Fibroblast of villous mesenchyme (primary cell): ENCODE measurements at places on chromosomes 2 and 18. TPM values are rescaled to one million over a fixed set of nuclear protein-coding genes. Genes with fewer than 3 reads are reported as not detected.
A peak's percentile ranks its signal among the peaks of the same experiment; 100 is the strongest.

The GPR39 gene
- total RNA-seq: 3.2 and 5.6 TPM in 2 replicates

The DDX18 gene
- 43.5 and 61.7 TPM in 2 replicates for total RNA-seq

The KCNK3 gene
- under 0.01 TPM in 2 replicates for total RNA-seq

The TTC32 gene
- total RNA-seq: 8.1 and 9.9 TPM in 2 replicates

The FEV gene
- not detected in 2 replicates for total RNA-seq

The CACNB4 gene
- 0.32 and 0.43 TPM in 2 replicates for total RNA-seq

The ACOXL gene
- total RNA-seq: not detected in 2 replicates

DNA sequence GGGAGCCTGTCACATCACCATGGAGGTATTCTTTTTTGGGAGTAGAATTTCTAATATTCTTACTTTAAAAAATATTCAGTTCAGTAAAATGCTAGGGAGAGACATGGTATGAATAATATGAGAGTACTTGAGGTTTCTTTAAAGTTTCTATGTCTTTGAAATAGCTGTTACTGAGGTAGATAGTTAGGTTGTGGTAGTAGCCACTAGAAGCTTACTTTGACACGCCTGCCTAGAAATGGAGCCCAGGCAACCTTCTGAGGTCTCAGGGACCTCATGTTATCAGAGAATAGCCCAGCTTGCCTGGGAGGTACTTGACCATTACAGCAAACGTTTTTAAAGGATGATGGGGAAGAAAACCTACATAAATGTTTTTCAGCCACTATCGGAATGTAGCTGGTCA is 131.2 kb downstream of the AGPS start:
- DNase-seq: no peak

- no peak for DNase-seq
These were observed 19.0 kb upstream of the FAM178B start for GRCh38 chr2:97005353-97005752.

DNA sequence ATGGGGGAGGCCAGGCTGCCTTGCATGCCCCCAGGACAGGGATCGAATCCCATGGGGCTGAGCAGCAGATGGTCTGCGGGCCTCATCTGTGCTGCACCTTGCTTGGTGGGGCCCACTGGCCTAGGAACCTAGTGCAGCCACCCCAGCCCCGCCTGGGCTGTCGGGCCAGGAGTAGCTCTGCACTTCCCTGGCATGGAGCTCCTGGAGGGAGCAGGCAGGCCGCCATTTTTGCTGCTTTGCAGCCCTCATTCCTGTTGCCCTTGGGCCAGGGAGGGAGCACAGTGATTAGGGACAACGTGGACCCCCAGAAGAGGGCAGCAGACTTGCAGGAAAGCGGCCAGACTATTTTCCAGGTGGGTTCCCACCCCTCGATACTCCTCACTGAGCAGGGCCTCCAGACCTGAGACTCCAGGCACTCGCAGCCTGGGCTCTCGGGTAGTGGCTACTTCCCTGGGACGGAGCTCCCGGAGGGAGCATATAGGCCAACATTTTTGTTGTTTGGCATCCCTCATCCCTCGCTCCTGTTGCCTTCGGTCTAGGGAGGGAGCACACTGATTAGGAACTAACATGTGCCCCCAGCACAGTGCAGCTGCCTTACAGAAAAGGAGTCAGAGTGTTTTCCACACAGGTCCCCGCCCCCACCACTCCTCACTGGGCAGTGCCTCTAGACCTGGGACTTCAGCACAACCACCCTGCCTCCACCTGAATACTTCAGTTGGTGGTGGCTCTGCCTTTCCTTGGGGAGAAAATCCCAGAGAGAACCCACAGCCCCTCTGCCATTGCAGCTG is 99.5 kb downstream of the MAIP1 start:
- DNase-seq: no peak

DNA sequence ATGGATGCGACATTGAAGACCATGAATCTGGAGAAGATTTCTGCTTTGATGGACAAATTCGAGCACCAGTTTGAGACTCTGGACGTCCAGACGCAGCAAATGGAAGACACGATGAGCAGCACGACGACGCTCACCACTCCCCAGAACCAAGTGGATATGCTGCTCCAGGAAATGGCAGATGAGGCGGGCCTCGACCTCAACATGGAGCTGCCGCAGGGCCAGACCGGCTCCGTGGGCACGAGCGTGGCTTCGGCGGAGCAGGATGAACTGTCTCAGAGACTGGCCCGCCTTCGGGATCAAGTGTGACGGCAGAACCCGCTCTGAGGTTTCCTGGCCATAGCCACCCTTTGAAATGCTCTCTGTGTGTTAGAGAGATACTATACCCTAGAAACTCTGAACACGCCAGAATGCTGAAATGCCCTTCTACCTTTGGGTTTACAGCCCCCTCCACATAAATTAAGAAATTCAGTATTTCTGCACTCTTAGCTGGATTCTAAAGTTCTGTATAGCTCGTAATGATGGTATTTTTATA is 659 bp downstream of the CHMP1B start:
- DNase-seq: peak; percentile 54

DNA sequence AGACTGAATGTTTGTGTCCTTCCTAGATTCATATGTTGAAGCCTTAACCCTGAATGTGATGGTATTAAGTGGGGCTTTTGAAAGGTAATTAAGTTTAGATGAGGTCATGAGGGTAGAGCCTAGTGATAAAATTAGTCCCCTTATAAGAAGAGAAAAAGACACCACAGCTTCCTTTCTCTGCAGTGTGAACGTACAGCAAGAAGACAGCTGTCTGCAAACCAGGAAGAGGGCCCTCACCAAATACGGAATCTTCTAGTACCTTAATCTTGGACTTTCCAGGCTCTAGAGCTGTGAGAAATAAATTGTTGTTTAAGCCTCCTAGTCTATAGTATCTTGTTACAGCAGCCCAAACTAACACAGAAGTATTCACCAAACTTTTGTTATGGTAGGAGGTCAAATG is 57.1 kb upstream of the CYTIP start:
- no peak for DNase-seq

DNA sequence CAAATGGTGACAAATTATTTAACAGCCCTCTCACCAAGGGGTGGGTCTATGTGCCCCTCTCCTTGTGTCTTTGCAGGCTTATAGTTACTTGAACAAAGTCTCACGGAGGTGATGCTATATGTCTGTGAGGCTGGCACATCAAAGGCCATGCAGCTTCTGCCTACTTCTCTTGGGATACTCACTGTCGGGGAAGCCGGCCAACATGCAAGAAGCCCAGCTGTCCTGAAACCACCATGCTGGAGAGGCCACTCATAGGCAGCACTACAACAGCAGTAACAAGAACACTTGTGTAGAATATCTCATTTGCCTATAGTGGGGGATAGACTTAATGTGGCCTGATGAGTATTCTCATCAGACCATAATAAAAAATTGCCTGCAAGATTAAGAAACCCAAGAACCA is 233.7 kb upstream of the NCKAP5 start:
- DNase-seq: no peak

DNA sequence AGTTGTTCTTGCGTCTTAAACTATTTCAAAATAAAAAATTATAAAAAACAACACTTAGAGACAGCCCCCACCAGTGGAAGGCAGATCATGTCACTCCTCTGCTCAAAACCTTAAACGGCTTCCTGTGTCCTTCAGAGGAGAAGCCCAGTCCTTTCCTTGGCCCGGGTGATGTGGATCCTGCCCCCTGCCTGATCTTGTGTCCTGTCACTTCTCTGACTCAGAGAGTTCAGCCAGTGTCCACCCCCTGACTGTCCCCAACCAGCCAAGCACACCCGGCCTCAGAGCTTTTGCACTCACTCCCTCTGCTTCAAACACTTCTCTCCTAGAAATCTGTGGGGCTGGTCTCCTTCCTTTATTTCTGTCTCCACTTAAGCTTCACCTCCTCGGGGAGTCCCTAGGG is 35.4 kb downstream of the TOGARAM2 start:
- peak; percentile 15 for DNase-seq

GRCh38 chr2:3535794-3536681 is 16.7 kb upstream of the ADI1 start:
- DNase-seq: peak; percentile 98

GRCh38 chr2:225399504-225399903 is at the start of gene NYAP2:
NYAP2 (plus strand) TSS chr2:225399710; CDS start chr2:225408881, 9,171 bp downstream.
- DNase-seq: no peak

GRCh38 chr2:10124538-10125045 is 2.1 kb downstream of the RRM2 start:
- peak; percentile 85 for DNase-seq

DNA sequence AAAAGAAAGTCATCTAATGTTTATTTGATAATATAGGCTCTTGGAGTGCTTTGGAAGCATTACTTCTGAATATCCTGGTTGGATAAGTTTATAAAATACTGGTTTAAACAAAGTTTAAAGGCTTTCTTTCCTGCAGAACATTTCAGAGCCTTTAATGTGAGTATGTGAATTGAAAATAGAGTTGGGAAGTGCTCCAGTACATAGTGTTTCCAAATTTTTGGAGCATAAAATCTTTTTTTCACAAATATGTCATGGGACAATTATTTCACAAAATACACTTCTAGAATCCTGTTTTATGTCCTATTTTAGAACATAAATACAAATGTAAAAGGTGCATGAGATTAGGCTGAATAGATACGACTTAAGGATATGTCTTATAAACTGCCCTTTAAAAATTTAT is 158.9 kb upstream of the HNRNPA3 start:
- no peak for DNase-seq

- DNase-seq: peak; percentile 91
These were observed 28.3 kb downstream of the CREB1 start for GRCh38 chr2:207558079-207558491.

DNA sequence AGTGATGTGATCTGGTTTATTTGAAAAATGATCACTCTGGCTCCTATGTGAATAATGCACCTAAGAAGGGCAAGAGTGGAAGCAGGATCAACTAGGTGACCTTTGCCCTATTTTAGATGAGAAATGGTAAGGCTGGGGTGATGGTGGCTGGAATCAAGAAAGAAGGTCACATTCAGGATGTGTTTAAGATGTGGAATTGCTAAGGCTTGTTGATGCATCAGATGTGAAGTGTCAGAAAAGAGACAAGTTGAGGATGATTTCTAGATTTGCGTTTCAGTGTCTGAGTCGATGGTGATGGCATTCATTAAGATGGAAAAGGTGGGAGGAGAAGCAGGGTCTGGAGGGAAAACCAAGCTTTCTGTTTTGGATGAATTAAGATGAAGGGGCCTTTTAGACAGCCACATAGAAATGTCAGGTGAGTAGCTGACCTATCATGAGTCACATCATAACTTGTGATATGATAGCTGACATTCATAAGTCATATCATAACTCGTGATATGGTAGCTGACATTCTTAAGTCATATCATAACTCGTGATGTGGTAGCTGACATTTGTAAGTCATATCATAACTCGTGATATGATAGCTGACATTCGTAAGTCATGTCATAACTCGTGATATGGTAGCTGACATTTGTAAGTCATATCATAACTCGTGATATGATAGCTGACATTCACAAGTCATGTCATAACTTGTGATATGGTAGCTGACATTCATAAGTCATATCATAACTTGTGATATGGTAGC is 101.2 kb upstream of the SEC11C start:
- no peak for DNase-seq

- DNase-seq: no peak
These were observed 59.9 kb downstream of the NAT8 start for GRCh38 chr2:73582364-73582763.

GRCh38 chr18:80181642-80182461 is 65.5 kb downstream of the PARD6G start:
- no peak for DNase-seq

GRCh38 chr2:202311823-202312388 is 46.3 kb downstream of the NOP58 start:
- no peak for DNase-seq

- DNase-seq: no peak
These were observed 19.5 kb upstream of the RPRM start for GRCh38 chr2:153497938-153498629.

DNA sequence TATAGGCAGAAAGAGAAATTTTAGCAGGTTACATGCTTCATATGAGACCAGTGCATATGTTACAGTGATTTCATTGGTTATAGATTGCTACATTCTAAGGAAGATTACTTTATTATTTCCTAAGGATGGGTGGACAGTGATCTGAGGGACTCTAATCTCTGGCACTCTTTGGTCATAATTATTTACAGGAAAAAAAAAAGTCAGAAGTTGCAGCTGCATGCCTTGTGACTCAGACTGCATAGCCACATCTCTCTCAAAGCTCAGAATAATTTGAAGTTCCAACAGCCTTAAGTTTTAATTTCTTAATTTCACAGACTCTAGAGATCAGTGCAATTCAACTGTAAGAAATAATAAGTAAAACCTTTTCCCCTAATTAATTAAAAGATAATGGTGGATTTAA is 27.1 kb upstream of the BARD1 start:
- DNase-seq: no peak

DNA sequence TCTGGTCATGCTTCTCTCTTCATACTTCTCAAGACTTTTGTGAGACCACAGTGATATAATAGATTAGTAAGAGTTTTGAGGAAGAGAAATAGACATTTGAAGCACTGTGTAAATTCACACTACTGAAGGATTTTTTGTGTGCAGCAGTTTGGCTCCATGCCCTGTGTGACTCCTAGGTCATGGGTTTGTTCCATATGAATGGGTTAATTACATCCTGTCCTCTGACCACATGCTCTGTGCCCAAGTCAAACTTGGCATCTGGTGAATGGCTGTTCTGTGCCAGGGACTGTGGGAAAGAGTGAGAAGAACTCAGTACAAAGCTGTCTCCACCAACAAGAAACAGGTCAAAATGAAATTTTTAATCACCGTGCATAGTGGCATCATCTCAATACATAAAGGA is 304.0 kb downstream of the LNPK start:
- DNase-seq: no peak

GRCh38 chr2:82314836-82315472 is 2010.4 kb upstream of the LRRTM1 start:
- DNase-seq: no peak

DNA sequence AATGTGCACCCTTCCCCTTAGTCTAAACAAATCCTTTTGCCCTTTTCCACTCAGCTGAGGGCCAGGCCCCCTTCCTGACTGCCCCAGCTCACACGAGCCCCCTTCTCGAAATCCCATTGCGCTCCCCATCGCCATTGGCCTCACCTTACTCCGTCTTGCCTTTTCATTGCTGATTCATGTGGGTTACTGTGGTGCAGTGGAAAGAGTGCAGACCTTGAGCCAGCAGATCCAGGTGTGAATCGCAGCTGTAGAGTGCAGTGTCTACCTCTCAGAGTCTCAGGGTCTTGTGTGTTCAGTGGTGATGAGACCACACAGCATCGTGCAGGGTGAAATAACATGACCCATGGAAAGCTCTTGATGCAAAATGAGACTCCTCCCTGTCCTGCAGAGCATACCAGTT is 132.4 kb upstream of the APCDD1 start:
- DNase-seq: no peak
